ENCODE measurements at places on chromosomes 5 and 9.

GRCh38 chr5:459562-460272 lies 16.7 kb downstream of the EXOC3 start:
- DNase-seq: no peak

DNA sequence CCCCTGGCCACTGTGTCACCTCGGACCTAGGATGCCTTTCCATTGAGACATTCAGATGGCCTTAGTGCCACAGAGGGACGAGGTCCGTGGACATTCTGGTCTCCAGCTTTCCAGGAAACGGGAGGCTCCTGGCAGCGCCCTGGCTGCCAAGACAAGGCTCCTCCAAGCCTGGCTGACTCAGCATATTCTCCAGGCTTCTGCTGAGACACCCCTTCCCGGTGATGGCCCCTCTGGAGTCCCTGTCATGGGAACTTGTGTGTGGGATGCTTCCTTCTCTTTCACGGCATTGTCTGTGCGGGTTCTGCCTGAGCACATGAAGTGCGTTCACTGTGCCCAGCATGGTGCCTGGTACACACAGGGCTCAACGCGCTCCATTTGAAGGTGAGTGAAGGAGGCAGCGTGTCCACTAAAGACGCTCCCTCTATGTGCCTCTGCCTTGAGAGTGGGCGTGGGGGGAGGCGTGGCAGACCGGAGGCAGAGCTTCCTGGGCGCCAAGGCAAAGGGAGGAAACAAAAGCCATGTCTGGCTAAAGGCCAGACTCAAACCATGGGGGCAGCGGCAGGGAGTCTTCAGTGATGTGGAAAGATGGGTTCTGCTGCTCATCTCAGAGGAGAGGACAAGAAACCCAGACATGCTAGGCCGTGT lies 46.4 kb upstream of the PRRC2B start:
- no peak for DNase-seq

DNA sequence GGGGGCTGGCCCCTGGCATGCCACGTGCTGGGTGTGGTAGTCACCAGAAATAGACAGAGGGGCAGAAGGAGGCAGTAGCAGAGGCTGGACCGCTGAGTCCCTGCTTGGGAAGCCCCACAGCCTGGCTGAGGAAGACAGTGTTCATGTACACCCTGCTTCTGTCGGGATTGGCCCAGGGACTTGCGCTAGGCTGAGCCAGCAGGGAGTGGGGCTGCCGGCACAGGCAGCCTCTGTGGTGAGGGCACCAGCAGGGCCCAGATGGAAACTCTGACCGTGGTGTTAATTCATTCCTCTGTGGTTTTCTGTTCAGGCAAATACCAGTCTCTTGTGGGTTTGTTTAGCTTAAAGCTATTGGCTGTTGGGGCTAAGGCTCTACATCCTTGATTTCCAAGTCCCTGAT lies 108.6 kb upstream of the RAD23B start:
- DNase-seq: no peak

- no peak for DNase-seq
Measured at GRCh38 chr9:37238122-37238521, 117.7 kb downstream of the ZCCHC7 start.

GRCh38 chr5:139707445-139708003 lies 59.4 kb downstream of the CXXC5 start:
- no peak for DNase-seq

Measured in progenitor cell of endocrine pancreas (in vitro differentiated cells).